ENCODE measurements at places on chromosomes 12 and 14.
A peak's percentile ranks its signal among the peaks of the same experiment; 100 is the strongest.

DNA sequence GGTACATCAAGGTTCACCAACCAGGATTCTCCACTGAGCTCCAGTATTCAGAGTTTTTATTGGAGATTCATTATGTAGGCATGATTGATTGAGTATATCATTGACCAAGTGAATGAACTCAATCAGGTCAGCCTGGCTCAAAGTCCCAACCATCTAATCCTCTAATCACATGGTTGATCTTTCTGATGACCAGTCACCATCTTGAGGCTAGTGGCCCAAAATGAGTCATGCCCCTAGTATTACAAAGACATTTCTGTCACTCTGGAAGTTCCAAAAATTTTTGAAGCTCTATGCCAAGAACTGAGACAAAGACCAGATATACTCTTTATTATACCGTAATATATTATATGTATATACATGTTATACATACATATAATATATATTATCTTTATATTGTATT is 75.9 kb upstream of the ATF7IP start:
- DNase-seq: no peak

DNA sequence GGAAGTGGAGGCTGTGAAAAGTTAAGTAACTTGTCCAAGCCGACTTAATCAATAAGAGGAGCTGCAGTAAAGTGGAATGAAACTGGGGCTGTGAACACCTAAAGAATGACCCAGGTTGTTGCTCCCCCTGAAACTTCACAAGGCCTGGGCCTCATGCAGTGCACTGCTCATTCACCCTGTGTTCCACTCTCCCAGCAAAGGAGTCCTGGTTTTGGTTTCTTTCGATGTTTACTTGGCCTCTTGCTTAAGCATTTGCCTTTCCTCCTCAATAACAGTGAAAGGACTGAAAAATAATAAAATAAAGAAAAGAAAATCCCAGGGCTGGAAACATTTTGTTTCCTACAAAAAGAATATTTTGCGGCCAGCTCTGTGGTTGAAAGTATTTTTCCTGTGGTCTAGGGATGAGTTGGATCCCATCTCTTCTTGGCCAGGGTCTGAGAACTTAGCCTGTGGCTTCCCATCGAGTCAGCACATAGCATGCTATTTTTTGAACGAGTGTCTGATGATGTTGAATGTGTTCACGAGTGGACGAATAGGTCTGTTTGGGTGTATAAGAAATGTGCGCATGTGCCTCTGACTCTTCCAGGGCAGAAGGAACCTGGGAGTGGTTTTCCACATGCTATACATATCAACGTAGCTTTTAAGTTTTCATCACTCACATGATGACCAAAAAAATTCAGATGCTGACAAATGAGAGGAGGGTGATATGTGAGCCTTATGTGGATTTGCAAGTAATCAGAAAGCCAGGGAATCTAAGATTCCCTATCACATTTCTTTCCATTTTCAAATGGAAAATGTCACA is 349.8 kb downstream of the ZFP36L1 start:
- DNase-seq: no peak

DNA sequence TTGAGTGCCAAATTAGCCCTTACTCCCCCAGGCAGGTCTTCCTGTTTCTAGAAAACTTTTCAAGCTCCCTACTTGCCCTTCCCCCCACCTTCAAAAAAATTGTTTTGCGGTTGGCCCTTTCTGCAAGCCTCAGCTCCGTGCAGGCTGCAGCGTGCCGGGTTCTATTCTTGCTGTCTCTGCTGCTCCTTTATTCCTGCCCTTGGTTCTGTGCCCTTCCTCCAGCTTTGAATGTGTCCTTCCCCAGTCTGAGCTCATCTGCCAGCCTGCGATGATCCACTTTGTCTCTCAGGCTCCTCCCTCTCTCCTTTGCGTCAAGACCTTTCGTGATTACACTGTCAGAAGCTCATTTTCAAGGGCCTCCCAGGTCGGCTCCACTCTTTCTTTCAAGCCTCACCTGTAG is 98.6 kb downstream of the IRF2BPL start:
- DNase-seq: peak; percentile 72

DNA sequence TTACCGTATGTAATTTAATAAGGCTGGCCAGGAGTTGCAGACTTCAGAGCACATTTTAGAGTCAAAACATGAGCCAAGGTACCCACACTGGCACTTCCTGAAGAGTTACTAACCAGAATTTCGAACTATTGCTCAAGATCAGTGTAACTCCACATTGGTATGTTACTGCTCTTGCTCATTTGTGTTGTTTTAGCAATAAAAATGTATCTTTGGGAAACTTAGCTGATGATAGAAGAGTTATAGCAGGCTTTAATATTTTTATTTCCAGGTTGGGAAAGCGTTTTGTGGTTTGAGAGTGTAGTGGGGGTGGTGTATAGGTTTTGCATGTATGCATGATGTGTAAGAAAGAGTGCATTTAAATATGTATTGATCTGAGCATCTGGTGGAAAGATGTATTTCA is 96.6 kb downstream of the SCN8A start:
- DNase-seq: peak; percentile 36

- DNase-seq: no peak
Measured at GRCh38 chr12:26188641-26189040, 6.7 kb upstream of the SSPN start.

DNA sequence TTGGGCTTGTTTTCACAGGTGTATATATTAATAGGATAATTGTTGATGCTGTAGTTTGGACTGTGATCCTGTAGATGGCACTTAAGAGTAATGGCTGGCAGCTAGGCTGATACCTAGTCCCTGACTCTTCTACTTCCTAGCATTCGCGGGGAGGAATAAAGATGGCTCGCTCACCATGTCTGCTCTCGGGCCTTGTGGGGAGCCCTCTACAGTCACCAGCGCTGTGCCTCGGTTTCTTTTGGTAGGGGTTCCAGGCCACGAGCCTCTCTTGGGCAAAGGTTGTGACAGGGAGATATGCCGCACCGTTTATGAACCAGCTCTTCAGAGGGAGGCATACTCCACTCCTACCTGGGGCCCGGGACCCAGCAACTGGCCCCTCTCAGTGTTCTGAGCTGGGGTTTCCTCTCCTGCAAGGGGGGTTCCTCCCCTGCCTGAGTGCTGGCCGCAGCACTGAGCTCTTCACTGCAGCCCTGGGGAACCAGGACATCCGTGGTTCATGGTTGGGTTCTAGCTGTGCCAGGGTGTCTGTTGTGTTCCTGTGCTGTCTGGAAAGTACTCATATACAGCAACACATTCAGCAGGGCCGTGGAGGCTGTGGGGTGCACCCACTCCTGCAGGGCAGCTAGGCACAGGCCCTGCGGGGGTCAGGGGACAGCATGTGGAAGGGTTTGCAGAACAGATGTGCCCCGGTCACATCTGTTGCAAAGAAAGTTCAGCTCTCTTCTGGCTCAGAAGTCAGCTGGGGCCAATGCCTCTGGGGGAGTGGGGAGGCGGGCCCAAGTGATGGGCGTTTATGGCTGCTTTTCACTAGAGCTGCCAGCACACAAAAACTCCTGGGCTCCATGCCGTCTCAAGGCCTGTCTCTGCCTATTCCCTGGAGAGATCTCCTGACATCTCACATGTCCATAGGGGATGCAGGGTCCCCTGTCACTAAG is 147.9 kb downstream of the PPFIA2 start:
- peak; percentile 36 for DNase-seq
